Left cardiac atrium (tissue), 4 donors: ENCODE measurements at places on chromosomes 1 and 21. TPM values are rescaled to one million over a fixed set of nuclear protein-coding genes. Genes with fewer than 3 reads are reported as not detected.

Gene CDC42BPA
- total RNA-seq: 41.0 TPM

Gene NBPF4
- not detected for total RNA-seq

DNA sequence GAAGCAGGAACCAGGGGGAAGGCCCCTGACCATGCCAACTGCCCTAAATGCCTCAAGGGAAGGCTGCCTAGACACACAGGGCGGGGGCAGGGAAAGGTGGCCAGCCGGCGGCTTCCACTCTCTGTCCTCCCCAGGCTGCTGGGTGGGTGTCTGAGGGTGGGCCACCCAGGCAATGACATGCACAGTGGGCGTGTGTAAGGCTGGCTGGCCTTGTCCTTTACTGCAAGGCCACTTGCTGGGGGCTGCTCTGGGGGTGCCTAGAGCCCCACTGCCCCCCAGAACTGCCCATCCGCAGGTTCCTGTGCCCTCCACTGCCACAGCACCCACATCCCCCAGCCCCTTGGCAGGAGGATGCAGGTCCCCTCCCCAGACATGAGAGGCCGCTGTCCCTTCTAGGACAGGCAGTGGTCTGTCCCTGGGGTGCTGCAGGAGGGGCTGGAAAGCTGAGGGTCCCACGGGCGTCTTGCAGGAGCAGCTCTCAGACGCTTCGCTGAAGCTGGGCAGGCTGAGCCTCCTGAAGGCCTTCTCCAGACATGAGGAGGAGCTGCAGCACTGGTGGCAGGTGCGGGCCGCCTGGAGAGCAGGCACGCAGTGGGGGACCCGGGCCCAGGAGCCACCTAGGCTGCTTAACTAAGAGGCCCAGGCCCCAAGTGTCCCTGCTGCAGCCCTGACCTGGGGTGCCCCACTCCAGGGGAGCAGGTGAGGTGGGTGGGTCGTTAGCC lies 10.1 kb downstream of the CCDC27 start:
- no peak for DNase-seq

Gene LDLRAD1
- not detected for total RNA-seq

Gene PLCH2
- total RNA-seq: 0.13 TPM

- DNase-seq: no peak
Measured at GRCh38 chr1:231410036-231410612, 12.0 kb downstream of the EGLN1 start.

Gene INSRR
- 0.05 TPM for total RNA-seq

- DNase-seq: no peak
Measured at GRCh38 chr1:214637722-214638458, 34.9 kb downstream of the CENPF start.

GRCh38 chr1:30915491-30916230 lies 7.1 kb upstream of the SDC3 start:
- DNase-seq: no peak

DNA sequence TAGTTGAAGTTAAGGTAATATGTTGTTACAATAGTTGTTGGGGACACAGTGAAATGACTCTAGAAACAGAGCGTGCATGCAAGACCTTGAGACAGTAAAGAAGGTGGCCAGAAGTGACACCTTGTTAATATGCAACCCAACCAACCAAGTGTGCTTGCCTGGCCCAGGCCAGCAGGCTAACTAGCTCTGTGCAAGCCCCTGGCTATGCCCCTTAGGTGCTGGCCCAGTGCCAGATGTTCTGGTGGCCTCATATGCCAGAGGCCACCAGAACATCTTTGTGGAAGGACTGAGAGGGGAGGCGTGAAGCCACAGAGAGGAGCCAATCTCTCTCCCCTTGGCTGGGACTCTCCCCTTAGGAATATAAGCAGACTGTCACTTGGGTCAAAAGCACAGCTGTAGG lies 111.2 kb upstream of the JUN start:
- DNase-seq: no peak

DNA sequence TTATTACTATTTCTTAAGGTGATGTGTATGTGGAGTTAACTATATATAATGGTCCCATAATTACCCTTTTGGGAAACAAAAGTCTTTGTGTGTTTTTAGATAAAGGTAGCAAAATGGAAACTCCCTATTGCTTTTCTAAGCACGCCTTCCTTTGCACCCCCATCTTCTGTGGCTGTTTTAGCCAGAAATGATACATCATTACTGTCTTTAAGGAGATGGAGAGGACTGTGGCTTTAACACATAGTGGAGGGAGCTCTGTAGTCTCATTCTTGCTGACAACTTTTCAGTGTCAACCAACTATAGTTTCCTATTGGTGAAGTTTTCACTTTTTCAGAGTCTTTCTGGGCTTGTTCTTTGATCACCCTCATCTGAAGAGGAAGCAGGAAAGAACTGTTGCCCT lies 1.0 kb downstream of the APOBEC4 start:
- DNase-seq: no peak

- no peak for DNase-seq
Measured at GRCh38 chr1:38486085-38486484, 373.5 kb downstream of the RRAGC start.

DNA sequence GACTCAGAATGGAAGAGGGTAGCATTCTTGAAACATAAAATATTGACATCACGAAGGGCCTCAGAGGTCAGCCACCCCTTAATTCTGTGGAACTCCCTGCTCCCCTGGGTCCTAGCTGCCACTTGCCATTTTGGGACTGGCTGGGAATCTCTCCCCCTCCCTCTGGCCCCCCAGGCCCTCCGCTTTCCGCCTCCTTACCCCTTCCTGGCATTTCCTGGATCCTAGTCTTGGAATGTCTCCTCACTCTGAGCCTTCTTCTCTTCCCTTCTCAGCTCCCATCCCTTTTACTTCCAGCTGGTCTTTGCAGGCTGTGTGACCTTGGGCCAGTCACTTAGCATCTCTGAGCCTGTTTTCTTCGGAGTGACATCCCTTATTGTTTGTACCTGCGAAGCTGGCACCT lies 4.5 kb downstream of the PADI1 start:
- no peak for DNase-seq

- no peak for DNase-seq
Measured at GRCh38 chr21:37374027-37374426, 7.5 kb downstream of the DYRK1A start.

DNA sequence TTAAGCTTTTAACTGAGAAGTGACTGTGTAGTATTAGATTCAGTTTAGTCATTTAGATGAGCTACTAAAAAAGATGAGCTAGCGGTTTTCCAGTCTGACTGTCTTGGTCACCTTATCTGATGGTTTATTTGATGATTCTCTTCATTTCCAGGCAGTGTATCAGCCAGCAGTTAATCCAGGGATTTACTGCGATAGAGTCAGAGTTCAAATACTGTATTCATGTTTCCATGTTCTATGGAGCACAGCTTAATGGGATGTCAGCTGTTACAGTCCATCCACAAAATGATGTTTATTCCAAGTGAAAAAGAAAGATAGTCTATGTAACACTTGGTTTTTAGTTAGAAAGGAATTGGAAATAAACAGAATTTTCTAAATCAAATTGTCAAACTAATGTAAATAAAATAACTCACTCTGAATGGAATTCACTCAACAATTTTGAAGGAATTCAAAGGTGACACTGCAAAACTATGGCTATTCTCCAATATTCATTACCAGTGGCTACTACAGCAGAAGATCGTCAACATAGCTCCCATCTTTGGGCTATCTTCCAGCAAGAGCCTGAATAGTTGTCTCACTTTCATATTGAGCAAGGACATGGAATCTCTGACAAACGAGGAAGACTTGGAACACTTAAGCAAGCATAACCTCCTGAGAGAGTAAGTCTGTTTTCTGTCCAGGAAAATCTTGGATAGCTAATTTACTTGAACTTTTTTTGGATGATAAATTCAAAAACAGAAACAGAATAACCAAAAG lies 54.6 kb upstream of the DPT start:
- DNase-seq: no peak

- DNase-seq: no peak
Measured at GRCh38 chr1:240824238-240824637, 212.3 kb upstream of the GREM2 start.

DNA sequence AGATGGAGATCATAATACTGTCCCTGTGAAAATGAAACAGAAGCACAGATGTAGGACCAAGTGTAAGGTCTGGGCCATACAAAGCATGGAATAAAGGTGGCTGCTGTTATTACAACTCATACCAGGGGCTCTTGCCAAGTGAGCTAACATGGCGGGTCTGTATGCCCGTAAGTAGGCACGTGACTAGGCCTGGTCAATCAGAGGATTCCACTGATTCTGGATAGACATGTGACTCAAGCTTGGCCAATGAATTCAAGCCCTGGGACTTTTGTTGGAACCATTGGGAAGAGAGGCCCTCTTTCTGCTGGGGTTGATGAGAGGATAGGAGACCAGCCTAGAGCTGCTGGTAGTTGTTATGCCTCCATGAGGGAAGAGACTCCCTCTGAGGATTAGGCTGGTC lies 47.8 kb upstream of the WNT4 start:
- DNase-seq: no peak

Gene TP73
- total RNA-seq: not detected

Gene OR2L8
- not detected for total RNA-seq

Gene CLCA4
- total RNA-seq: not detected

GRCh38 chr1:76142771-76143540 lies 68.4 kb downstream of the ST6GALNAC3 start:
- DNase-seq: peak; percentile 41

GRCh38 chr21:31914472-31914871 lies 41.7 kb downstream of the HUNK start:
- no peak for DNase-seq

GRCh38 chr21:31142600-31142999 lies 104.3 kb upstream of the KRTAP19-8 start:
- no peak for DNase-seq

Gene FOXD2
- 0.08 TPM for total RNA-seq

- DNase-seq: no peak
Measured at GRCh38 chr1:47172782-47173181, 17.1 kb downstream of the PDZK1IP1 start.

DNA sequence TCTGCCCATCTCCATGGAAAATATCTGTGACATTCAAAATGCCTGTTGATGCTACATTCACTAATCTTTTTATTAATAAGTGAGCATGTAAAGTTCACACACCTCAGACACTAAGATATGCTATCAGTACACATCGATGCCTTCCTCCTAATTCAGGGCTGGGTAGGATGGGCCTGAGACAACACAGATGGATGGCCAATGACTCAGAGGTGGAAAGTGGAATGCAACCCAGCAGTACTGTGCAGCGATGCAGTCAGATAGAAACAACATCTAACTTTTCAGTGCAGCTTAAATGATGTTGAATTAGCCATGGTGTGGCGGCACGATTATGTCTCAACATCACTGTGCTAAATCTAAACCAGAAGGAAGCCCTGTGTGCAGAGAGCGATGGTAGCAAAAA lies 161.6 kb upstream of the KCNJ15 start:
- no peak for DNase-seq

DNA sequence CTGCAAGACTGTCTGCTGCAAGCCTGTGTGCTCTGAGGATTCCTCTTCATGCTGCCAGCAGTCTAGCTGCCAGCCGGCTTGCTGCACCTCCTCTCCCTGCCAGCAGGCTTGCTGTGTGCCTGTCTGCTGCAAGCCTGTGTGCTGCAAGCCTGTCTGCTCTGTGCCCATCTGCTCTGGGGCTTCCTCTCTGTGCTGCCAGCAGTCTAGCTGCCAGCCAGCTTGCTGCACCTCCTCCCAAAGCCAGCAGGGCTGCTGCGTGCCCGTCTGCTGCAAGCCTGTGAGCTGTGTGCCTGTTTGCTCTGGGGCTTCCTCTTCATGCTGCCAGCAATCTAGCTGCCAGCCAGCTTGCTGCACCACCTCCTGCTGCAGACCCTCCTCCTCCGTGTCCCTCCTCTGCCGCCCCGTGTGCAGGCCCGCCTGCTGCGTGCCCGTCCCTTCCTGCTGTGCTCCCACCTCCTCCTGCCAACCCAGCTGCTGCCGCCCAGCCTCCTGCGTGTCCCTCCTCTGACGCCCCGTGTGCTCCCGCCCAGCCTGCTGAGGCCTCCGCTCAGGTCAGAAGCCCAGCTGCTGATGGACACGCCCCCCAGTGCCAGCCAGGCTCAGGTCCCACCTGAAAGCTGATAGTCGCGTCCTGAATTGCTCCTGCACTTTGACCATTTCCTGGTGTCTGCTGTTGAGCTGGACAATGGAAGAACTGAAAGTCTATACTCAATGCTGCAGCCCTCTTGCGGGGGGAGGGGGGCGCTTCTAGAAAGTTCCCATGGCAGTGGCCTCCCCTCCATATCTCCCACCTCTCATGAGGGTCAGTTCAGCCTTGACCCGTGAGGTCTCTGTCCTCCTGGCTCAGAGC lies 1.2 kb downstream of the KRTAP10-4 start:
- no peak for DNase-seq

DNA sequence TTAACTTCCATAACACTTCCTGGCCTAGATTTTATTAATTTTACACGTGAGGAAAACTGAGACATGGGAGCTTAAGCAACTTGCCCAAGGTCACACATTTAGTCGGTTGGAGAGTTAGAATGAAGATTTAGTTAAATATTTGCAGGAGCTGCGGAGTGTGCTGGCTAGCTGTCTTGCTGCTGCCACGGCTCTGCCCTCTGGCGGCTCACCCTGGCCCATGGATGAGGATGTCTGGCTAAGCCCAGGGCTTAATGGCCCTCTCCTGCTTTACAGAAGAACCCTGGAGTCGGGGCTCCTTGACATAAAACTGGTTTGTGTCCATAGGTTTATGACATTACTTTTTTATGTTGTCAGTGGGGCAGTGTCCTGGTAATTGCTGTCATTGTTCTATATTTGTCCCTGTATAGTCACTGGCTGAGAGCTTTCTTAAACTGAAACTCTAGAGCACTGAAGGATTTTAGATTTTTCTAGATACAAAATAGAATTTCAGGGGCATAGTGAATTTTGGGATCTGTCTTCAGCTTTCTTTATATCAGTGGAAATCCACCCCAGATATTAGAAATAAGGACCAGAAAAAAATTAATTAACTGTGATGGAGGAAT lies 88.9 kb upstream of the WLS start:
- peak; percentile 74 for DNase-seq

DNA sequence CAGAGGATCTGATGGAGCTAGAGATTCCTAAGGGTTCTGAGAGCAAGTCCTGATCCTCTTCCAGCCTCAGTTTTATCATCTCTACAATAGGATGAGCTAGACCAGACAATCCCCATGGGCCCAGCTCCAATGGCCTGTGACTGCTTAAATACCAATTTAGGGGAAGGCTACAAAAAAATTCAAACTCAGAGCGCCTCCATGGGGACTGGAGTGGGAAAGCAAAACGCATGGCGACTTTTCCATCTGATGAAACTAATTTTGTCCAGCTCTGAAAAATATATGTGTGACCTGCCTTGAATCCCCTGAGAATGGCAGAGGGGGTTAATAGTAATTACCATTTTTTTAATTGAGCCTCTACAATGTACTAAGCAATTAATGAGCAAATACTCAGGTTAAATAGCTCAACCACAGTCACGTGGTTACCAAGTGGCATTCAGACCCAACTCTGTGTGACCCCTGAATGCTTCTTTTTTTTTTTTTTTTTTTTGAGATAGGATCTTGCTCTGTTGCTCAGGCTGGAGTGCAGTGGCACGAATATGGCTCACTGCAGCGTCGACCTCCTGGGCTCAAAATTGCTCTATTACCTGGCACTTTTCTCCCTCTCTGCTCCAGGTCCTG lies 8.4 kb downstream of the EXTL1 start:
- no peak for DNase-seq

DNA sequence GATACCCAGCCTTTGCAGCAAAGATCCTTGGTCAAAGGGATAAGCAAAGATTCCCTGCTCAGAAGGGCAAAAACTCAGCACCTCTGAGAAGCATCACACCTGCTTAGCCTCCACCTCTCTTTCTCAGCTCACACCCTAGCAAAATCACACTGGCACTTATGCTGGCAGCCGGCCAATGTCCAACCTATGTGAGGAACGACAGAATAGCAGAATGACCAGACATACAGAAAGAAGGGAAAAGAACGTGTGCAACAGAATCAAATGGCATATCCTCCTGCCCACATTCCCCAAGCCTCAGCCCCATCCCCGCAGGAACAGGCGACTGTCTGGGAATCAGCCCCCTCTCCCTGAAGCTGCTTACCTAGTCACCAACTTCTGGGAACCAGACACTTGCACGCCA lies 664 bp upstream of the ADORA3 start:
- no peak for DNase-seq
